CD4-positive, alpha-beta T cell treated with Interleukin-17A for 4 hours (primary cell): ENCODE measurements at places on chromosomes 1 and 21.

- DNase-seq, result peak; percentile 68
Observed at GRCh38 chr1:233294913-233295236, 650 bp downstream of the PCNX2 start.

GRCh38 chr1:6505367-6506209 is 14.1 kb upstream of the PLEKHG5 start:
- DNase-seq, result no peak

DNA sequence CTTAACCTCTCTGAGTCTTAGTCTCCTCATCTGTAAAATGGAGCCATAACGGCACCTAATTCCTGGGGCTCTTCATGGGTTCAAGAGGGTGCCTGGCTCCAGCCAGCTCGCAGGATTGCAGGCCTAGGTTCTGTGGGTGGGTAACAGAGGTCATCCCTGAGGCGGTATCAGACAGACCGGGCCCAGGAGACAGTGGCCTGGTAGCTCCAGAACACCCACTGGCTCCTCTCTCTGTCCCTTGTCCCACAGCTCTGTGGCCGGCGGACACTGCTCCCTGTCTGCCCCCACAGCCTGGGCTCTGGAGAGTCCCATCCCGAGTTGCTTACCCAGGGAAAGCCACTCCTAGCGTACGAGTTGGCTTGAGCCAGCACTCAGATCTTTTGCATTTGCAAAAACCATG is 150.3 kb downstream of the PEX14 start:
- DNase-seq, result no peak

- no peak for DNase-seq
Observed at GRCh38 chr1:101389547-101389929, 152.7 kb downstream of the S1PR1 start.
